ENCODE measurements at places on chromosomes 3 and 15.

DNA sequence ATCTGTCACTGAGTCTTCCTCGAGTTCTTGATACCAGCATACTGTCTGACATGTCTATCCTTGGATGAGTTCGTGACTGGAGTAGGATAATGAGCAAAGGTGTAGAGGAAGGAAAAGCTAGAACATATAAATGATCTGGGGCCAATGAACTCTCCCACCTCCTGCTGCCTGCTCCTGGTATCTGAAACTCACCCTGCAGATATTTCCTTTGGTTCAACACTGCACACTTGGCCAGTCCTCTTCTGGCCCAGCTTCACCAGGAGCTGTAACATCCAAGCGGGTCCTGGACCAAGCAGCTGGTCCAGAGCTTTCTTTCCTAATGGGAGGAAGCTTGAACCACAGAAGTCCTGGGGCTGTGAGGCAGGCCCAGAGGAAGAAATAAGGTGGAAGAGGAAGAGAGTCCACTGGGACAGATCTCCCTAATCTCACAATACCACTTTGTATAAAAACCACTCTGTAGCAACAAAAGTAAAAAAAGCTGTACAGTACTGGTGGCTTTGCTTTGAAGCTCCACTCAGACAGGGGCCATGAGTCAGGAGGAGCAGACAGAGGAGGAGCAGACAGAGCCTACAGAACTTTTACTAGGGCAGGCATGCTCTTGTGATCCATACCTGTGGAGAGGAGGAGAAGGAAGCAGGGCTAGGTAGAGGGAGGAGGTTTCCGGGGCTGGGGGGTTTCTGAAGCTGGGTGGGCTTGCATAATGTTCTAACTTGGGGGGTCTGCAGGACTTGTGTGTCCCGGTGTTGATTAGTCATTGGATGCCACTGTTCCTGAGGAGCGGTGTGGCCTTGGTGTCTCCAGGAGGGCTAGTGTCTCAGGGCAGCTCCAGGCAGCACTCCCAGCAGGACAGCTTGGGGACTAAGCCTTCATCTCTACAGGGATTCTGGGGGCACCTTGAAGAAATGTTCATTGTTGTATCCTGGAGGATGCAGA lies 166.9 kb downstream of the ABHD5 start:
- no peak for DNase-seq

DNA sequence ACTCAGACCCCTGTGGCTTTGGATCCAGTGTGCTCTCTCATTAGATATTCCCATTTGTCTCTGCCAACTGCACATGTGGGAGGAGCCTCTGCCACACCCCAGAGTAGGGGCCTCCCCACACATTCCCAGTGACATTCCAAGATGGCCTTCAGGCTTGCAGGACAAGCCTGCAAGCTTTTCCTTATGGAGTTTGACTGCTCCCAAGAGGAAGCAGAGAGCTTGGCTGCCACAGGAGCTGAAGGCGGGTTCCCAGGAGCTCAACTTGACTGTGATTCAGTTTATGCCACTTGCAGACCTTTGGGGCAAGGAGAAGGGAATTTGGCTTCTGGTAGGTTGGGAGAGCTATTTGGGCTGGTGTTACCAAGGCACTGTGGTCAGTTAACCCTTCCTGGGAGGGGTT lies 22.5 kb upstream of the EPHB1 start:
- DNase-seq: no peak

GRCh38 chr3:71585887-71586809 lies 2.6 kb upstream of the FOXP1 start:
- DNase-seq: peak; percentile 49

DNA sequence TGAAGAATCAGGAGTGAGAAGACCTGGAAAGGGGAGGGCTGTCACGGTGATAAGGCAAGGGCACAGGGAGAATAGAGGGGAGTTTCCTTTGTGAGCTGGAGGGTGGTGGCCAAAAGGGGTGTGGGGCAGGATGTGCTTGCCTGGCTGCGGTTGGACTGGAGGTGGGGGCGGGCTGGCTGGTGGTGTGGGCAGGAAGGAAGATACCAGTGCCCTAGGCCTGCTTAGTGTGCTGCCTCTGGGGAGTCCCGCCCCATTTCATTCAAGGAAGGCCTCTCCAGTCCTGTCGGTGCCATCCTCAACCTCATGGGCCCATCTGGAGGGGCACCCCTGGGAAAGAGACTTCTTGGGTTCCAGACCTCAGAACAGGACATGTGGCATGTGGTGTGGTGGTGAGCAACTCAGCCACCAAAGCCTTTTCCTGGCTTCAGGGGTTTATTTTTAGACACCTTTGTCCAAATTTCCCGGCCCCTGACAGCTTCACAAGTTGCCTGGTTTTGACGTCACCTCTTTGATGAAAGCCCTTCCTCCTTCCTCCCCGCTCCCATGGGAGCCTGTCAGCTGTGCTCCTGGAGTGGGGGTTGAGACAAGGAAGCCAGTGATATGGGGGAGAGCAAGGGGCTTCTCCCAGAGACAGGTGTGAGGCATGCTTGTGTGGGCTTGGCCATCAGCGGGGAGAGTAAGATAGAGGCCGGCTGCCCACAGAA lies 15.6 kb downstream of the TEX264 start:
- peak; percentile 62 for DNase-seq

DNA sequence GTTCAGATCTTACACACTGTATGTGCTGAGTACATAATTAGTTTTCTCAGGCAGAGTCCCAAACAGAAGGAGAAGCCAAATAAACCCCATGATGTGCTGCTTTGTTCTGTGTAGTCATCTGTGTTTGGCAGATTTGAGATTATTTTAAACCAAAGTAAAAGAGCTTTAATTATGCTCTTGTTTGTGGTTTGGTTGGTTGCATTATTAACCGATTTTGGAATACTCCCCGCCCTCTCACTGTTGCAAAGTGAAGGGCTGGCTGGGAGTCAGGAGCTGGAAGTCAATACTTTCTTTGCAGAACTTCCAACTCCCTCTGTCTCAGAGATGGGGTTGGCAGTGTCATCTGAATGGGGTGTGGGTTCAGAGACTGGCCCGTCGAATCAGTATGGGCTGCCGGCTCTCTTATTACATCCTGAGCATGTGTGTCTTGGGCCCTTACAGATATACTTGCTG lies 34.4 kb downstream of the SLCO3A1 start:
- no peak for DNase-seq

- no peak for DNase-seq
Observed at GRCh38 chr3:55555873-55556618, 68.9 kb upstream of the WNT5A start.

- DNase-seq: no peak
Observed at GRCh38 chr15:96330064-96330449, 443 bp upstream of the NR2F2 start.

GRCh38 chr3:5918626-5919025 lies 731.1 kb downstream of the EDEM1 start:
- DNase-seq: no peak

- peak; percentile 54 for DNase-seq
Observed at GRCh38 chr15:39213385-39213840, 367.5 kb upstream of the THBS1 start.

DNA sequence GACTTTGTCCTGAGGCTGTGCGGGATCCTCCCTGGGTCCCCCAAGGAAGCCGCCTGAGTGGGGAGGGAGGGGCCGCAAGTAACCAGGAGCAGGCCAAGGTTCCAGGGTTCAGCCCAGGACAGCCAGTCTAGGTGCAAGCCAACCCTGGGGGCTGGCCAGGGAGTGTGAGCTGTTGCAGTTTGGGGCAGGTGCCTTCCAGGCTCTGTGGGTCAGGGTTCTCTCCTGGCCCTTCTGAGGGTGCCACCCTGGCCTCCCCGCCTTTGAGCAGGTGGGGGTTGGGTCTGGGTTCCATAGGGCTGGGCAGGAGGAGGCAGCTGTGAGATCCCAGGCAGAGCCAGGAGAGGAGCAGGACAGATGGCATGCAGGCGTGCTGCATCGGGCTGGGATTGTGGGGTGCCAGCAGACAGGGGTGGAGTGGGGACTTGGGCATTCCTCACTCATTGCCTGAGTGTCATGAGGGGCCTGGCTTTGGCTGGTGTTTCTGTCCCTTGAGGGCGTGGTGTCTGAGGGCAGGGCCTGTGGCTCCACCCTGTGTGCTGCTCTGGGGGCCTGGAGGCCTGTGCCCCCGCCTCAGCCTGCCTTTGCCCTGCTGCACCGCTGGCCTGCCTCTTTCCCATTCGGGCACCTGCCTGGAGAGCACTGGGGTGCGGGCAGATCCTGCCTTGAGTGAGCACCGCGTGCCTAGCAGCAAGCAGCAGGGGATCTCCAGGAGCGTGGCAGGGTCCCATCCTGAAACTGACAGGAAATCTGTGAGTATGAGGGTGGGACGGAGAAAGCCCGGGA lies 18.4 kb downstream of the KLF13 start:
- no peak for DNase-seq

DNA sequence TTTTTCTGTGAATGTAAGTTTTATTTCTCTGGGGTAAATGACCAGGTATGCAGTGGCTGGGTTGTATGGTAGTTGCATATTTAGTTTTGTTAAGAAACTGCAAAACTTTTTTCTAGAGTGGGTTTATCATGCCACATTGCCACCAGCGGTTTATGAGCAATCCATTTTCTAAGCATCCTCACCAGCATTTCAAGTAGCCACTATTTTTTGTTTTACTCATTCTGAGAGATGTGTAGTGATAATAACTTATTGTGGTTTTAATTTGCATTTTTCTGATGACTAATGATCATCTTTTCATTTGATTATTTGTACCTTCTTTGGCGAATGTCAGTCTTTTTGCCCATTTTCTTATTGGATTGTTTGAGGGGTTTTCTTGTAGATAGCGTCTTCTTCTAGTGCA lies 56.2 kb downstream of the SPRED1 start:
- no peak for DNase-seq

DNA sequence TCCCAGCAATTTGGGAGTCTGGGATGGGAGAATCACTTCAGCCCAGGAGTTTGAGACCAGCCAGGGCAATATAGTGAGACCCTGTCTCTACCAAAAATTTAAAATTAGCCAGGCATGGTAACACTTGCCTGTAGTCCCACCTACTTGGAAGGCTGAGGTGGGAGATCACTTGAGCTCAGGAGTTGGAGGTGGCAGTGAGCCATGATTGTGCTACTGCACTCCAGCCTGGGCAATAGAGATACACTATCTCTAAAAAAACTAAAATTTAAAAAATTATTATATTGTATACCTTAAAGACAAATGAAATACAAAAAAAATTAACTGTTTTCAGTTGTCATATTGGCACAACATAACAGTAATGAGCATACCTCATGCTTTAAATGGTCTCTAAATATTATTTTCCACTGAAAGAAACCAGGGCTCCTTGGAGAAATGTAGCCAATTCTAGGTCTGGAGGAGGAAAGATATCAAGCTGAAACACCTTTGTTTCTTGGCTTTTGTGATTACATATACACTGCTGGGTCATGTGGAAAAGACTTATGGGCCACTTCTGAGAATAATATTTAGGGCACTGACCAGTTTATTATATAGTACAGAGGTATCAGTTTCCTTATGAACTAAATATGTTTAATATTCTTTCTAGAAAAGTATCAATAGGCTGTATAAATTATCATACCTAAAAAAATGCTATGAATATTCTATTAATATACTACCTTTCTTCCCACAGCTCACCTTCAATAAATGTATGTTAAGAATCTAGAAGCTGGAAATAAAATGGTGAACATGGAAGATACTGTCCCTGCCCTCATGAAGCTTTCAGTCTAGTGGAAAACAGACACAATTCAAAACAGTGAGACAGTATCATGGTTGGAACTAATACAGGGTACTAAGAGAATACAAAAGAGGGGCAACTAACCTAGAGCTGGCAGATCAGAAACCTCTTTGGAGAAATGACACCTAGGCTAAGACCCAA lies 119.5 kb downstream of the TMCC1 start:
- peak; percentile 33 for DNase-seq

GRCh38 chr3:159252772-159253384 lies 451.0 kb downstream of the MFSD1 start:
- peak; percentile 69 for DNase-seq

DNA sequence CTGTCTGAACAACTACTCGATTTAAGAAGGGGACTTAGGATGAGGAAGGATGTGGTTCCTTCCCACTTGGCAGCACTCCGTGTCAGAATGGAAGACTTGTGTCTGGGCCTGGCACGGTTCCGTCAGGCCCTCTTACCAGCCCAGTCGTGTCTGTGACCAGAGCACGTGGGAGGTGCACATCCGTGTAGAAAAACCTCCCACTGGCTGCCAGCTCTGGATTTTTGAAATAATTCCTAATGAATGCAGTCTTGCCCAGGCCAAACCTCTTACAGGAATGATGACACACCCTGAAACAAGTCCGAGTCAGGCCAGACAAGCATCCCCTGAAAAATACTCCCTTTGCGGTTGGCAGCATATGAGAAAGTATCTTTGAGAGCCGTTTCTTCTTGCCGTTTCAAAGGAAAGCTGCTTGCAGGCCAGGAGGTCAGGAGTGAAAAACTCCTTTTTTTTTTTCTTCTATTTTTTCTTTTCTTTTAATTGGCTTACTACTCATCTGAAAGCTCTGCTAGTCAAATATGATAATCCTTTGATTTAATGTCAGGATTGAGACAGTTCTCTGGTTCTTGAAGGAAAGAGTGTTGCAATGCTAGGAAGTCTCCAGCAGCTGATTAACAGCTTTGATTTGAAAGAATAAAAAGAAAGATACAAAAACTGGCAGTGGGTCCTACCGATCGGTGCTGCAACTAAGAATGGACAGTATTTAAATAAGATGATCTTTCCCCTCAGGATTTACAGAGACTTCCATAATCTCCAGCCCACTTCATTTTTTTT lies 19.8 kb downstream of the IL1RAP start:
- DNase-seq: no peak

DNA sequence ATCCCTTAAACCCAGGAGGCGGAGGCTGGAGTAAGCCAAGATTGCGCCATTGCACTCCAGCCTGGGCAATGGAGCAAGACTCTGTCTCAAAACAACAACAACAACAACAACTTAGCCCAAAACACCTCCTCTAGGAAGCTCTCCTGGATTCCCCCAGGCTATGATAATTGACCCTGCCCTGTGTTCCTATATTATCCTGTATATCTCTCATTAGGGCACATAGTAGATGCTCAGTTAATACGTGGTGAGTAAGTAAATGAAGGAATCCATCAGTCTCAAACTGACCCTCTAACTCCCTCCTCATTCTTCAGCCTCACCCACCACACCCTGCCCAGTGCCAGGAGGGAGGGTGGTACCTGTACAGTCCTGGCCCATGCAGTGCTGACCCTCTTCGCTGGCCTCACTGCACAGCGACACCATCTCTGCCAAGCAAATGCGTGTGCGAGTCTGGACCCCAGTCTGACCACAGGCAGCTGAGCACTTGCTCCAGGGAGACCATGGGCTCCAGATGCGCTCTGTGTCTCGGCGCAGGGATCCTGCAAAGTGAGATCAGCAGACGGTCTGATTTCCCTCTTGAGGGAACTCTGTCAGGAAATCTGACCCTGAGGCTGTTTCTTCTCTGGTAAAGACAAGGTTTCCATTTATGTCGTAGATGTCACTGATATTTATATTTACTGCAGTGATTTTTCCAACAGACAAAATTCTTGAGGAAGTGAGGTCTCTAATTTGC lies 6.2 kb downstream of the CILP start:
- DNase-seq: no peak
